ENCODE measurements at places on chromosomes 1 and 21.

- DNase-seq = no peak
These were observed 142.5 kb downstream of the DHRS3 start for GRCh38 chr1:12475530-12475934.

DNA sequence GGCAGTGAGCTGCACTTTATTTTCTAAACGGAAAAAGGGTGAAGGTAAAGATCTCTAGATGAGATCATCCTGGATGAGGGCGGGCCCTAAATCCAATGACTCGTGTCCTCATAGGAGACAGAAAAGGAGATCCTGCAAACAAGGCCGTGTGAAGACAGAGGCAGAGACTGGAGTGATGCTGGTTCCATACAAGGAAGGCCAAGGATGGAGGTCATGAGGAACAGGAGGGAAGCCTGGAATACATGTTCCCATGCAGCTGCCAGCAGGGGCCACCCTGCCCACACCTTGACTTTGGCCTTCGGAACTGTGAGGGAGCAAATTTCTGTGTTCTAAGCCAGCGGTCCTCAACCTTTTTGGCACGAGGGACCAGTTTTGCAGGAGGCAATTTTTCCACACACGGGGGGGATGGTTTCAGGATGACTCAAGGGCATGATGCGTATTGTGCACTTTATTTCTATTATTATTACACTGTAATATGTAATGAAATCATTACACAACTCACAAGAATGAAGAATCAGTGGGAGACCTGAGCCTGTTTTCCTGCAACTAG lies 94.3 kb downstream of the PSMG1 start:
- no peak for DNase-seq

- no peak for DNase-seq
These were observed 844.9 kb downstream of the KCNT2 start for GRCh38 chr1:195763146-195763906.

- DNase-seq = no peak
These were observed 14.0 kb downstream of the THEMIS2 start for GRCh38 chr1:27886353-27886679.

- no peak for DNase-seq
These were observed 10.6 kb upstream of the TTC34 start for GRCh38 chr1:2812136-2812535.

DNA sequence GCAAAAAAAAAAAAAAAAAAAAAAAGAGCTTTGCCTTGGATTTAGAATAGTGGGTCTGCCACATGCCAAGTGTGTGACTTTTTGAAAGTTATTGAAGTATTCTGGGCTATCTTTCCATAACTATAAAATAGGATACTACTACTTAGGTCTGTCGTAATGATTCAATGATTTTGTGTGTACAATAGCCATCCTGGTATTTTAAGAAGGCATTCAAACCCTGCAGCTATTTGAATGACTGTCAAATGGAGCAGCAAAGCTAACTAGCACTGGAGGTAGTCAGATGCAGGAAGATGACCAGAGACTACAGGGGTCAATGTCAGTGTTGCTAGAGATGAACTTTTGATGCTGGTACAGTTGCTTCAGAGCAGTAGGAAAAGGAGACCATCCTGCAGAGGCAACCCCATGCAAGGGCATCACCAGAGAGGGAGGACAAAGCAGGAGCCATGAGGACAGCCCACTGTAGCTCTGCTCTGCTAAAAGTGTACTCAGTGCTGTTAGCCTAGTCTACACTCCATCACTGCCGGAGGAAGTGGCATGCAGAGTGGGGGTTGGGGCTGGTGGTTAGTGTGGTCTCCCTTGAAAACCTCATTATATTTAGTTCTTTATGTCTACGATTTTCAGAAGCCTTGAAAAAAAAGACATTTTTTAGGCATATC lies 29.0 kb downstream of the DUSP10 start:
- peak; percentile 96 for DNase-seq

GRCh38 chr1:117098287-117098890 lies 23.2 kb downstream of the TRIM45 start:
- no peak for DNase-seq

DNA sequence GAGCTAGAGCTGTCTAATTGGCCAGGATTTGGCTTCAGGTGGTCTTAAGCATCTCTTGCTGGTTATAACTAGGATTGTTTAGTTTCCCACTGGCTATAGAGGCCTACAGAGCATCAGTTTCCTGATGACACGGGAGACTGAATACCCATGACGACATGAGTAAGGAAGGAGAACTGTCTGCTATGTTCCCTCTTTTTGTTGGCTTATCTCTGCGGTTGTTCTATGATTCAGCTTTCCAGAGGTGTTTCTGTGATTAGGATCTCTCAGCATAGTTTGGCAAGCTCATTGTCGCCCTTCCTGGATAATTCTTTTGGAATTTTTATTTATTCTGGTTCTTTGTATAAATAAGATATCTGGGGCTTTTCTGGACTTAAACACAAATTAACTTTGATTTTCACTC lies 163.4 kb downstream of the OLFM3 start:
- no peak for DNase-seq

GRCh38 chr1:205766038-205766437 lies 9.2 kb downstream of the RAB29 start:
- no peak for DNase-seq

DNA sequence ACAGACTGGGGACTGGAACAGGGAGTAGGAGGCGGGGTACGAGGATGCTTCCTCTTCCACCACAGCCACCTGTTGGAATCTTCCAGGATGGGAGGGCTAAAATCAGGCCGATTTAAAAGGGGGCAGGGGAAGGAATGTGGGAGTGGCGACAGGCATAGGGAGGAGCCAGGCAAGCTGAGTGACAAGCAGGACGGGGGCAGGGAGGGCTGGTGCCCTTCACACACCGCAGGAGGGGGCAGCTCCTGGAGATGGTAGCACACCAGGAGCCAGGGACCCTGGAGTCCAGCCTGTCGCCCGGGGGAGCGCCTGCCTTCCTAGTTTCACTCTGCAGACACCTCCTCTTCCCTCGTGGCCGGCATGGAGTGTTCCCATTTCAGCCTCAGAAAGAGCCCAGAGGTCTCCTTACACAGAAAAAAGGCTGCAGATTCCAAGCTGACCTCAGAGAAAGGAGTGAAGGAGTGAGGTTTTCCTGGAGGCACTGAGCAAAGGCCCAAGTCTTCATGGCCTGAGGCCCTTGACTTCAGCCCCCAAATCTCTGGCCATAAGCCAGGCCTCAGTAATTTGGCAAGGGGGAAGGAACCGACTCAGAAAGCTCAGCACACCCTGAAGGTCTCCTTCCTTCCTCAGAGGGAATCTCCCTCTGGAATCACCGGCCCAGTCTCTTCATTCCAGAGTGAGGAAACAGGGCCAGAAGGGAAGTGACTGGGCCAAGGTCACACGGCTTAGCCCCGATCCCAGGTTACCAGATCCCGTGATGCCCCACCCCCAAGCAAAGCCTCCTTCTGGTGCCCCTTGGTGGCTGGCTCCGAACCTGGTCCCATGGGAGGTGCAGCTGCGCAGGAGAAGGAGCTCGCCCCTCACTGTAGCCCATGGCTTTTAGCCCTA lies 8.1 kb downstream of the BLACAT1 start:
- no peak for DNase-seq

DNA sequence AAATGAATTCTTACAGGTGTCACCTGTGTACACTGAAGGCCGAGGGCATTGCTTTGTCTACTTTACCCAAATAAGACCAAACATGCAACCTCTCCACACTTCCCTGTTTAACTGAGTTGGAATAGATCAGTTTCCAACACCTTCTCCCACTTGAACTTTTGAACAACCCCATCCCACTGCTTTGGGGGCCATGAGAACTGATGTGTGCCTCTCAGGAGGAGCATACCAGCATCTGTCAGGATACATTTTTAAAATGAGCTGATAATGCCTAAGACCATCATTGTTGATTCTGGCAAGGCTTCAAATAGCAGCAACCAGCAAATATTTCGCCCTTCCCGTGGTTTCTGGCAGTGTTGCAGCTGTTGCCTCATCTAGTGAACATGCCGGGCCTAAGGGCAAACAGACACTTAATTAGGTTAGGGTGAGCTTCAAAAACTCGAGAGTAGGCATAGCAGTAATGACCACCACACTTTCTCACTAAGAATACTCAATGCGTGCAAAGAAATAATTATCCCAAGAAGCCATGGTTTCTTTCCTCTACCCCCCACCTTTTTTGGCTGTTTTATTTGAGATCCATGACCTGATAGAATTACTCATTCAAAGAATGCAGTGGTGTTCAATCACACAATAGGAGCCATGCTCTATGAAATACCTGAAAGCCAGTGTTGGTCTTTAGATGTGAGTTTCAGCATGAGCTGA lies 63.7 kb downstream of the MAP10 start:
- no peak for DNase-seq

- no peak for DNase-seq
These were observed 23.4 kb downstream of the CTBS start for GRCh38 chr1:84550826-84551225.

DNA sequence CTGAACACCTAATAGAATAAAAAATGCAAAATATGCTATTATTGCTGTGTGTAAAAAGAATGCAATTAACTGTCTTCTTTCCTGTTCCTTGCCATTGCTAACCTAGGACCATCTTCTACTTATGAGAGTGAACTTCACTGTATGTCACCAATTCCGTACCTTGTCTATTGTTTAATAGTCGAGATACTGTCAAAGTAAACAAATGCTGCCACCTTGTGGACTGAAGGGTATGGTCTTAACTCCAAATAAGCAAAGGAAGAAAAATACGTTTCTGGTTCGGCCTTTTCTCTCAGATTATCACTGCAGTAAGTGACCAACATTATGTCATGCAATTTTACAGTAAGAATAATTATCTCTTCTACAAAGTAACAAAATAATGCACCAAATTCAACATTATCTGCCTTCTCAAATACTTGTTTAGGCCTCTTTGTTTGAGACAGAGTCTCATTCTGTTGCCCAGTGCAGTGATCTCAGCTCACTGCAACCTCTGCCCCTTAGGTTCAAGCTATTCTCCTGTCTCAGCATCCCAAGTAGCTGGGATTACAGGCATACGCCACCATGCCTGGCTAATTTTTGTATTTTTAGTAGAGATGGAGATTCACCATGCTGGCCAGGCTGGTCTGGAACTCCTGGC lies 133.4 kb downstream of the COP1 start:
- no peak for DNase-seq

DNA sequence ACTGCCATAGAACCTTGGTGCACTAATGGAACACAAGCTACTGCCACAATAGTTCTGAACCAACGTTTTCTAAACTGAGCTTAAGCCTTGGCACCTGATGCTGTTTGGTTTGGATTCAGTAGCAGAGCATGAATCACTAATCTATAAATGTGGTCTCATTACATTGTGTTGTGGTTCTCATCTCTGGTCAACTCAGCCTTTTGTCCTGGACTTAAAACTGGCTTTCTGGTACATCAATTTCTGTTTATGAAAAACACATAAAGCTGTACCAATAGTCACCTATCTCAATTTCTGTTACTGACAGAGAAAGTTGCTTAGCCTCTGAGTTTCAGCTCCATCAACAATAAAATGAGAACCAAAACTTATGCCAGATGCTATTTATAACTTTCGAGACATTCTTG lies 197.5 kb upstream of the KIAA0040 start:
- no peak for DNase-seq

DNA sequence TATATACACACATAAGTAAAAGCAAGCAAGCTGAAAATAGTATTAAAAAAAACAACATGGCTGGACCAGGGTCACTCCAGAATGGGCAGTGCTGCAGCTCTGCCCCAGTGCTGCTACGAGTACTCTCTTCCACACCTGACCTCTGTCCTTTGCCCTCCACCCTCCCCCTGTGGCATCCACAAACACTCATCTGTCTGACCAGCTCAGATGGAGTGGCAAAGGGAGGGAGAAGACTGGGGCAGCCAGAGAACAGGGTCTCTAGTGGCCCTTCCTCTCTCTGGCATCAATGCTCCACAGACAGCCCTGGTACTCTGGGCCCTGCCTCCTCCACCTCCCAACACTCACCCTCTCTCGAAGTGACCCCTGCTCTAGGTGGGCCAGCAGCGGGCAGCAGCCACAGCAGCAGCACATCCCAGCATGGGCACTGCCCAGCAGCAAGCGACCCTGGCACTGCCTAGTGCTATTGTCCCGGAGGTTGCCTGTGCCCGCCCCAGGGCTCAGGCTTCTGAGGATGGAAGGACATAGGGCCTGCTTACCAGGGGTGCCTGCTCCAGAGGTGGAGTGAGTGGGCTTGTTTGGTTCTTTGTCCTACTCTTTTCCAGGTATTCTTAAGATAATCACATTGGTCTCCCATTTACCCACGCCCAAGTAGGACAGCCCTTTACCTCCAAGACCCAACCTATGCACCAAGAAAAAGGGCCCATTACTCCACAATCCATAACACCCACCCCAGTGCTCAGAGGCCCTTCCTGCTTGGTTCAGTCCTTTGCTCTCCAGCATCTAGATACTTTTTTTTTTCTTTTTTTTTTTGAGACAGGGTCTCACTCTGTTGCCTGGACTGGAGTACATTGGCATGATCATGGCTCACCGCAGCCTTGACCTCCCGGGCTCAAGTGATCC lies 6.2 kb downstream of the ARHGEF2 start:
- no peak for DNase-seq

GRCh38 chr21:45011911-45012661 lies 62.3 kb upstream of the ADARB1 start:
- peak; percentile 6 for DNase-seq

- DNase-seq = no peak
These were observed 357.2 kb downstream of the KCNH1 start for GRCh38 chr1:210776712-210777111.

DNA sequence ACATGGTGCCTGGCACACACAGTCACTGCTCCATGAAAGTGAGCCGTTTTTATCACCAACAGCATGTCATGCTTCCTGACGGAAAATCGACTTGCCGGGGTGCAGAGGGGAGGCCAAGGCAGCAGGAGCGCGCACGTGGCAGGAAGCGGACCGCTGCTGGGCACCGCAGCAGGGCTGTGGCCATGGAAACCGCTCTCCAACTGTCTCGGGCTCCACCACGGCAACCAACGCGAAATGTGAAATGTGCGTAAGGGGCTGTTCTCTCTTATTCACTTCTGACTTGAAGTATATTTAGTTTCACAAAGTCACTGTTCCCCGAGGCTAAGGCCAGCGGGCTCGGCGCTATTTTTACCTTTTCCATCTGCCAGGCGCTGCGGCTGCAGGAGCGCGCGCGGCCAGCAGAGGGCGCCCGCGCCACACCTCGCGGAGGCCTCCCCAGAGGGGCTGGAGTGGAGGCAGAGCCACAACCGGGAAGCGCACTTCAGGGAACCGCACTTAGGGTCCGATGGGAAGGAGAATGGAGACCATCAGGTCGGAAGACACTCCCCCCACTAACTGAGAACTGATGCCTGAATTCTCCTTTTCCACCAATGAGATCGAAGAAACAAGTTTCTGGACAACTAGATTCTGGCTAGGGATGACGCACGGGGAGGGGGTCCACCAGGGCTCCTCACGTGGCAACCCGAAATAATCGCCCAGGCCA lies 19.7 kb downstream of the RCC2 start:
- DNase-seq = peak; percentile 55

GRCh38 chr1:98048751-98049325 lies 128.0 kb upstream of the DPYD start:
- no peak for DNase-seq

DNA sequence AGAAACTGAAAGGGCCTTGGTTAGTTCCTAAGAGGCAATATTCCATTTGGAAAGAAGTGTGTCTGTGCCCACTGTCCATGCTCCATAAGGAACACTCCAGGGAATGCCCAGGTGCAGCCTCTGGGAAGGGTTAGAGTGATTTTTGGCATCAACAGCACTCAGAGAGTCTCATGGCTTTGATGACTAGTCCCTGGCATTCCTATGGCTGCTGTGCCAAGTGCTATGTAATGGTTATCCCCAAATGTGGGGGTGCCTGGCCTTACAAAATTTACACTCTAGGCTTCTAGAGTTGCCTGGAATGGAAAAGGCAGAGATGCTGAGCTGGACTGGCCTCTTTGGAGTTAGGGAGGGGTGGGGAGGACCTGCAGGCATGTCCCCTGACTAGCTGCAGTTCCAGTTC lies 75.0 kb upstream of the BCAR3 start:
- no peak for DNase-seq

- no peak for DNase-seq
These were observed 43.9 kb downstream of the FH start for GRCh38 chr1:241475671-241476070.

Data from T-helper 2 cell (primary cell).